Uterus (tissue), 4 donors: ENCODE measurements at places on chromosomes 2 and 18. TPM values are rescaled to one million over a fixed set of nuclear protein-coding genes. Genes with fewer than 3 reads are reported as not detected.

GRCh38 chr2:83051538-83052170 is 1407.4 kb downstream of the SUCLG1 start:
- no peak for DNase-seq

- no peak for DNase-seq
Measured at GRCh38 chr2:33220533-33220932, 255.9 kb upstream of the RASGRP3 start.

DNA sequence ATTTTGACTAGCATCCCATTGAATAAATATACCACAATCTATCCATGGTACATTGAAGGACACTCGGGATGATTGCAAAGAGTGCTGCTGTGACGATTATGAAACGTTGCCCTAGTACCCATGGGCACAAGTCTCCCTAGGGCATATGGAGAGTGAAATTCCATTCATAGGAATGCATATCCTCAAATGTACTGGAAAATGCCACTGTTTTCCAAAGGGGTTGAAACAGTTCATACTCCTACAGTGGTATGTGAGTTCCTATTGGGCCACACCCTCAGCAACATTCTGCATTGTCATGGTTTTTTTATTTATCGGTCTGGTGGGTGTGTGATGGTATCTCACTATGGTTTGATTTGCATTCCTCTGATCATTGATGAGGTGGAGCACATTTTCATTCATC is 130.6 kb downstream of the TWIST2 start:
- no peak for DNase-seq

DNA sequence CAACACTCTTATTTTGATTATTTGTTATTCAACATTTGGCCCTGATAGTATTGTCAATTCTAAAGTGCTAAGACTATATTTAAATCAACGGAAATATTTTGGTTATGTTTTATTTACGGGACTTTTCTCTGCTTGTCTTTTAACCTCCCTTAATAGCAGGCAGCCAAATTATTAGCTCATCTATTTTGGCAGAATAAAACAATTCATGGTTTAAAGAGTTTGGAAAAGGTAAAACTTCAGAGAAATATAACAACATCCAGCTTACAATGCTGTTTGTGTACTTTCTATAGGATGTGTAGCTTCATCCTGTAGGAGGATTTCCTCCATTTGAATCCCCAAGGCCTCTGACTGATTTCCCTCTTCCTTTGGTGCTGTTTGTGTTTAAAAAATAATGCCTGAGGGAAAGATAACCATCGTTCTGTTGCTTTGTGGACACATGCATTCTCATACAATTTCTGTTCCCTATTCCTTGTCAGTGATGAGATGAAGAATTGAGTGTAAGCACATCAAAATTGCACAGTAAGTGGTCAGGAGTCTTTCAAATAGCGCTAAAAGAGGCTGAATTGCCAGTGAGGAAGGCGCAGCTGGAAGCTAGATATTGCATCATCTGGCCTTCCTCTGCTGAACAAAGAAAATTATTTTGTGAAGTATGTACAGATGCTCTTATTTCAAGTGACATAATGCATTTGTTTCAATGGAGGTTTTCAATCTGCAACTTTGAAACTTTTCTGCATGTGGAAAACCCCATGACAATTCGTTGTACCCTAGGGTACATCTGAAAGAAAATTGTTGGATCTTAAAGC is 80.3 kb downstream of the CD28 start:
- peak; percentile 27 for DNase-seq

GRCh38 chr2:216696751-216697560 is 1.6 kb upstream of the IGFBP5 start:
- no peak for DNase-seq

DNA sequence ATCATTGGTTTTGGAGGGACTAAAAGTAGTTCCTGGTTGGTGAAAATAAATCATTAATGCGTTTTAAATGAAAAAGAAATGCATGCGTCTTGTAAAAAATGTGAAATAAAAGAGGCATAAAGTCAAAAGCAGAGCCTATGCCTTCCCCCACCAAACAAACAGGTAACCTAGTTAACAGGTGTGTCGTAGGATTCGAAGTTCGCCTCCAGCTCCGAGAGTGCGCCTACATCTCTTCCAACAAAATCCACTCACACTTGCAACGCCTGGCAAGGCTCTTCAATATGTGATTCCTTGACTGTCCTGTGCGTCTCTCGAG is 677 bp upstream of the SMAD4 start:
- no peak for DNase-seq

The KCNJ13 gene
- not detected for total RNA-seq

The POTEC gene
- not detected for total RNA-seq

The CAMKMT gene
- 17.4 TPM for total RNA-seq

The NR4A2 gene
- 5.5 TPM for total RNA-seq

The NPPC gene
- total RNA-seq: 4.3 TPM

The ARHGAP25 gene
- total RNA-seq: 6.6 TPM
